ENCODE measurements at places on chromosomes 6 and 20. TPM values are rescaled to one million over a fixed set of nuclear protein-coding genes. Genes with fewer than 3 reads are reported as not detected.
A peak's percentile ranks its signal among the peaks of the same experiment; 100 is the strongest.

GRCh38 chr20:44597930-44598329, 15.6 kb downstream of the PKIG start:
- no peak for DNase-seq

DNA sequence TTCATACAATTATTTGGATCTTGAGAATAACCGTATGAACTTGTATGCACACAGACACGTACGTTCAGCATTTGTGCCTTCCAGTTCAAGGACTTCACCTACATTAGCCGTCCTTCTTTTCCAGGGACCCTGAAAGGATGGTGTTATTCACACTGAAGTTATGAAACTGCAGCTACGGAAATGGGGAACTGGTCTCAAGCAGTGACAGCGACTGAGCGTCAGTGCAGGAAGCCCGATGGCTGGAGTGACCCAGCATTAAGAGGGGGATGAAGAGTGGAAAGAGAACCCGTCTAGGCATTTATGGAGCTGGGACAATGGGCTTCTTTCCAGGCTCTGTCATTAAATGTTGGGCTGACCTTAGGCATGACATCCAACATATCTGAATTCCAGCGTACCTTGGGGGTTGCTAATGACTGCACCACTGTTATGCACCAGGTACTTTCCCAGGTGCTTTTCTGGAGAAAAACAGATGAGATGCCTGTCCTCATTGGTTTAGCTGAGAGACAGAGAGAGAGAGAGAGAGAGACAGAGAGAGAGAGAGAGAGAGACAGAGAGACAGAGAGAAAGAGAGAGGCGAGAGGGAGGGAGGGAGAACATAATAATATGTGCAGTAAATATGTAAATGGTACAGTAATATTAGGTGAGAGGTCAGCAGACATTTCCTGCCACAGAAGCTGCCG, 204.7 kb upstream of the EXOC2 start:
- no peak for DNase-seq

- DNase-seq, result no peak
These were observed 15.8 kb upstream of the MAFB start for GRCh38 chr20:40704828-40705227.

DNA sequence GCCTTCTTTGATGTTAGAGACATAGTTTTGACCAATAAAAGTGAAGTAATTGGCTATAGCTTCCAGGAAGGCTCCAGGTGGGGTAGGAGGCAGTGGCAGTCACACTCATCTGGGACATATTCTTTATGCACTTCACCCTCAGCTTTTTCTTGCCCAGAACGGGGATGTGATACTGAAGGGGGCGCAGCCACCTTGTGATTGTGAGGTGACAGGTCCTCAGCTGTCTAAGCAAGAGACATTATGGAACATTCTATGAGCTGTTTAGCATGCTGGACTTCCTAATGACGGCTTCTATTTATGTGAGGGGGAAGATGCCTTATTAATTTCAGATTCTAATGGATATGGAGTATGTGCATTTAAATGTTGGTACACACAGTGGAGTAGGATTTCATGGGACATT, 151.3 kb upstream of the ZFP64 start:
- DNase-seq, result no peak

GRCh38 chr6:54892831-54893230, 46.3 kb downstream of the FAM83B start:
- DNase-seq, result no peak

DNA sequence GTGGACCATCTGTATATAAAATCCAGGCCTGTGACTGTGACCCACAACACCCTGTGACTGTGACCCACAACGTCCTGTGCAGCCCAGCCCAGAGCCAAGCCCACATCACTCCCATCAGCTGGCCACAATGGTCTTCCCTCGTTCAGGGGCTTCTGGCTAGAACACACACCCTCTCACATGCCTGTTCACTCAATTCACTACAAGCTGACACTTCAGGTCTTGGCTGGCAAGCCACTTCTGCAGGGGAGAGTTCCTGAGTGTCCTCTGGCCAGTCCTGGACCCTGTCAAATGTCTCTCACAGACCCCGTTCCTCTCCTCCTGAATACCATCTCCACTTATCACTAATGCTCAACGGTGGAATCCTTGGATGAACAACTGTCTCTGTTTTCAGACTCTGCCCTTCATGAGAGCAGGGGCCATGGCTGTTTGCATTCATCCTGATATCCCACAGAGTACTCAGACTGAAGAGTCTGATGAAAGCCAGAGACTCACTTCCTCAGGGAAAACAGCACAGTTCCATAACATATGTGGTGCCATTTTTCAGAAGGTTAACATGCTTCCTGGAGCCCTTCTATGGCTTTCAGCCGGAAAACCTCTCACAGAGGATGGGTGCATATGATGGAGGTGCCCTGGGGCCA, 56.0 kb downstream of the MYH7B start:
- no peak for DNase-seq

DNA sequence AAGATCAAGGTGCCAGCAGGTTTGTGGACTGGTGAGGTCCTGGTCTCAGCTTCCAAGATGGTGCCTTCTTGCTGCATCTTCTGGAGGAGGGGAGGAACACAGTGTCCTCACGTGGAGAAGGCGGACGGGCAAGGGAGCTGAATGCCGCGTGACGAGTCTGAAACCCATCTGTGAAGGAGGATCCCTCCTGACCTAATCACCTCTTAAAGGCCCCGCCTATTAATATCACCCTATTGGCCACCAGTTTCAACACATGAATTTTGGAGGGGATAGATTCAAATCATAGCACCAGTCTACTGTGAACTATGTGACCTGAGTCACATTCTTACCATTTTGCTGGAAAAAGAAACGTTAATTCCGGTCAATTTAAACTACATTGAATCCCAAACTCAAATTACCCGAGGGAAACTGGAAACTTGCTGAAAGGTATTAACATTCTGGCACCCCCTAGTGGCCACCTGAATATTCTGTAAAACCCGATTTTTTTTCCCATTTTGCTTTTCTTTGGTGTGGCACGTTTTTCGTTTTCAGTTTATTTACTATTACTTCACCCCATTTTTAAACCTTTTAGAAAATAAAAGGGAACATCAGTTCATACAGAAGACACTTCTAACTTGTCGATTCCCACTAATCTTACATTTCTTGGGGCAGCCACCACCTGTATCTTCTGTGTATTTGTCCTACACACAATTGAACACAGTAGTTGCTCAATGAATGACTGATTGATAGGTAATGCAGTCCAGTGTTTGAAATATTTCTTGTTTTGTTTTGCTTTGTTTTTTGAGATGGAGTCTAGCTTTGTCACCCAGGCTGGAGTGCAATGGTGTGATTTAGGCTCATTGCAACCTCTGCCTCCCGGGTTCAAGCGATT, 17.9 kb upstream of the CCDC170 start:
- peak; percentile 42 for DNase-seq

DNA sequence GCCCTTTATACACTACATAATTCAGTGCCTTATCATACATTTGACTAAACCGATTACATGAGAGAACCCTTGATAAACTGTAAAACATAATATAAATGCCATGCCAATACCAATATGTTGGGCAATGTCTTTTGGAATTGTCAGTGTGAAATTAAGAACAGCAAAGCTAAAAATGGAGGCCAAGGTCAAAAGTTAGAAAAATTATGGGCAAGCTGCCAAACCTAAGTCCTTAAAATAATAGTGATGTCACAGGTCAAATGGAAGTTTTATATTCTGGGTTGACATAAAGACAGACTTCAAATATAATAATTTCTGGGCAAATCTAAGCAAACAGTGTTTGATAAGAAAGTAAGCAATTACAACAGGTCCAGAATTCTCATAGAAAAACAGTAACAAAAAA, 696.7 kb downstream of the RNF144B start:
- DNase-seq, result no peak

- DNase-seq, result no peak
These were observed 83.0 kb downstream of the CENPW start for GRCh38 chr6:126422912-126423311.

GRCh38 chr6:10771371-10771894, 23.8 kb downstream of the TMEM14B start:
- no peak for DNase-seq

- DNase-seq, result peak; percentile 95
These were observed 61.7 kb downstream of the PYGB start for GRCh38 chr20:25309395-25310267.

GRCh38 chr6:78308025-78308424, 559.3 kb upstream of the IRAK1BP1 start:
- DNase-seq, result no peak

DNA sequence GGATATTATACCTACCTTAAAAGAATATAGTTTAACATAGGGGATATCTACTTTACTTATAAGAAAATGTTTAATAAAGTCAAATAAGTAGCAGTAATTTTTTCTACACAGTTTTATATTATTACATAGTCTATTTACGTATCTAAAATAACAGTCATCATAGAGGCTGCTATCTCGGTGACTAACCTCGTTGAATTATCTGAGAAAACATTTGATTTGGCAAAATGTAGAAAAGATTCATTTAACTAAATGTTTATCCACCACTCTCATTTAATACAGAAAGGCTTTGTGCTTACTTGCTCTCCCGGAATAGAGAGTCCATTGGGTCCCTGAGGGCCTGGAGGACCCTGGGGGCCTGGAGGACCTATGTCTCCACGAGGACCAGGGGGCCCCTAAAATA, 103.6 kb downstream of the COL12A1 start:
- DNase-seq, result no peak

The SLA2 gene
- total RNA-seq, result not detected

The SEL1L2 gene
- total RNA-seq, result not detected

The ID4 gene
- 13.6 TPM for total RNA-seq

The LST1 gene
- total RNA-seq, result not detected

Data from SJSA1 (cell line).